ENCODE measurements at places on chromosomes 3 and 15.

- DNase-seq, result no peak
Observed at GRCh38 chr3:53328746-53329145, 18.6 kb downstream of the DCP1A start.

GRCh38 chr3:7630925-7631324 lies 770.0 kb downstream of the GRM7 start:
- no peak for DNase-seq

GRCh38 chr3:58041182-58041825 lies 33.1 kb downstream of the FLNB start:
- DNase-seq, result peak; percentile 22

DNA sequence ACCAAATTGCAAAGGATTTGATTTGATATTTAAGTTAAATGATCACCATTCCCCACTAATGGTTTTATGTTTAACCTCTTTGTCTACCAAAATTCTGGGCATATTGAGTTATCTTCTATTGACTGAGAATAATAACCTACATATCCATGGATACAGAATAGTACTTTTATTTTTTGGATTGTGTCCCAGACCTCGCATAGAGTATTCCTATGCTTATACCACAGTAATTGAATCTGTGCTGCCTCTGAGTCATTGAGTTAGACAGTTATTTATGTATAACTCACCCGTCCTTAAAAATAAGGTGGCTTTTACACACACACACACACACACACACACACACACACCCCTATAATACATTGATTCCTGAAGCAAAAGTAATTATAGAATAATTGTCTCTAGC lies 690.1 kb upstream of the BCHE start:
- DNase-seq, result no peak

GRCh38 chr15:85116066-85116465 lies 134.4 kb downstream of the PDE8A start:
- no peak for DNase-seq

DNA sequence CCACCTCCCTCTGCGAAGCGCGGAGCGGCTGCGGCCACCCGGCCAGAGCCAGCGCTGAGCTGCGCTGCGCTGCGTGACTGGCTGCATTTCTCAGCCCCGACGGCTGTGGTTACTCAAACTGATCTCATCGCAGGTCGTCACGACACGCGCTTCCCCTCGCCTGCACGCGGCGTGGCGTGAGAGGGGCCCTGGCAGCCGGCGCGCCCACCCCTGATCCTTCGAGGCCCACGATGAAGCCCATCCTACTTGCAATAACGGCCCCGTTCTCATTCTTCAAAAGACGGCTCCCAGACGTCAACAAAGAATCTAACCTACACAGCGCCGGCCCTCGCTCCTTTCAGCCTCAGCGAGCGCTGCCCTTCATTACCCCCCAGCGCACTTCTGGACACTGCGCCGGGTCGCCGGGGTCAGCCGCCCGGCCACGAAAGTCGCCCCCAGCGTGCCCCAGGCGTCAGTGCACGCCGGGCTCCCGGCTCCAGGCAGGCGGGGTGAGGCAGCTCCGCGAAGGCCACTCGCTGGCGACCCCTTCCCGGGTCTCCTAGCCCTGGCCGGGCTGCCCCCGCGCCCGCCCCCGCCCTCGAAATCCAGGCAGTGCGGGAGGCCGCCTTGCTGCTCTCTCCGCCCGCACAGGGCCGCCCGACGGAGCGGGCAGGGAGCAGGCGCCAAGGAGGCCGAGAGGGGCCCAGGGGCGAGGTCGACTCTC lies 9.9 kb upstream of the LEKR1 start:
- DNase-seq, result peak; percentile 51

Data from activated CD8-positive, alpha-beta T cell treated with anti-CD3 and anti-CD28 coated beads for 36 hours (primary cell).